Transverse colon (tissue), 4 donors: ENCODE measurements at places on chromosomes 12 and 14. TPM values are rescaled to one million over a fixed set of nuclear protein-coding genes. Genes with fewer than 3 reads are reported as not detected.

EFS gene
- total RNA-seq = 0.60 TPM

TRIM9 gene
- 21.3 TPM for total RNA-seq

KRT8 gene
- total RNA-seq = 2,064 TPM

PLEKHG7 gene
- 2.5 TPM for total RNA-seq

RFX4 gene
- total RNA-seq = not detected

LRRC10 gene
- total RNA-seq = not detected

- DNase-seq = no peak
These were observed 2.9 kb downstream of the HEBP1 start for GRCh38 chr12:12997156-12997555.

DNA sequence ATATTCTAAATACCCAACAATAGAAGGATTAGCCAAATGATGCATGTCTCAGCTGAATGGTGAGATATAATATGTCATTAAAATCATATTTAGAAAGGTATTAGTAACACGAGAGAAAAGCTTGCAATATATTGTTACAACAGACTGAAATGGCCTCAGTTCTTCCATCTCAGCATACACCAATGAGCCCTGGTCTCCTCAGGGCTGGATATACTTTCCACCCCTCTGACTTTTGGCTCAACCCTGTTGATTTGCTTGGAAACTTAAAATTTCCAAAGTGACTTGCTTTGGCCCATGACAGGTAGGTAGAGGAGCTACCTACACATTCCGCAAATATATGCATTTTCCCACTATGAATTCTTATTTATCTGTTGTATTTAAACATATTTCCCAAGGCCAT is 908.1 kb upstream of the TMEM132C start:
- DNase-seq = no peak

DNA sequence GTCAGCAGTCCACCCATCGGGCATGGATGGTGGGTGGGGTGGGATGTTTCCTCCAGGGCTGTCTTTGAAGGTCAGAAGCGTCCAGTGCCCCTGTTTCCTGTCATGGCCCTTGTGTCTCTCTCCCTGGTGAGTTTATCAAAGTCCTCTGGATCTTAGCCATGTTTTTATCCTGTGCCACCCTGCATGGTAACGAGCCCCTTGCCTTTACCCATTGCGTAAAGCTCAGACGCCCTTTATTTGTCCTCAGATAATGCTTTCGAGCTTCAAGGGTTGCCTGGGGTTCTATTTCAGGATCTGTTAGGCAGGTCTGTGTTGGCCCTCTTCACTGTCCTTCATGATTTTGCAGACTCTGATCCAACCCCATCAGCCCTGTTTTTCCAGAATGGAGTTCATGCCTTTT is 172.9 kb downstream of the TSPAN9 start:
- no peak for DNase-seq

- DNase-seq = no peak
These were observed 62.3 kb upstream of the PTCSC3 start for GRCh38 chr14:36238666-36239363.

DNA sequence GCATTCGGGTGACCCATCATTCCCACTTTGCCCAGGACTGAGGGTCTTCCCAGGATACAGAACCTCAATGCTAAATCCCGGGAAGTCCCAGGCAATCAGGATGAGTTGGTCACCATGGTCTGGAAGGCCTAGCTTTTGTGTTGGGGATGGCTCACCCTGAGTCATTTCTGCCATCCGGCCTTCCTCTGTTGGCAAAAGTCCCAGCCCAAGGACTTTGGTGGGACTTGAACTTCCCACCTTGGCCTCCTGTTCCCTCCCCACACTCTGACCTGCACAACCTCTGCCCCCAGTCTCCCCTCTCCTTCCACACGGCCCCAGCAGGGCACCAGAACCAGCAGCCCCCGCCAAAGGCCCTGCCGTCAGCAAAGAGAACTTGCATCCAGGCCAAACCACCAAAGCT is 24.6 kb upstream of the NCOR2 start:
- no peak for DNase-seq

- no peak for DNase-seq
These were observed 1080.3 kb downstream of the GALC start for GRCh38 chr14:86912709-86913108.

DNA sequence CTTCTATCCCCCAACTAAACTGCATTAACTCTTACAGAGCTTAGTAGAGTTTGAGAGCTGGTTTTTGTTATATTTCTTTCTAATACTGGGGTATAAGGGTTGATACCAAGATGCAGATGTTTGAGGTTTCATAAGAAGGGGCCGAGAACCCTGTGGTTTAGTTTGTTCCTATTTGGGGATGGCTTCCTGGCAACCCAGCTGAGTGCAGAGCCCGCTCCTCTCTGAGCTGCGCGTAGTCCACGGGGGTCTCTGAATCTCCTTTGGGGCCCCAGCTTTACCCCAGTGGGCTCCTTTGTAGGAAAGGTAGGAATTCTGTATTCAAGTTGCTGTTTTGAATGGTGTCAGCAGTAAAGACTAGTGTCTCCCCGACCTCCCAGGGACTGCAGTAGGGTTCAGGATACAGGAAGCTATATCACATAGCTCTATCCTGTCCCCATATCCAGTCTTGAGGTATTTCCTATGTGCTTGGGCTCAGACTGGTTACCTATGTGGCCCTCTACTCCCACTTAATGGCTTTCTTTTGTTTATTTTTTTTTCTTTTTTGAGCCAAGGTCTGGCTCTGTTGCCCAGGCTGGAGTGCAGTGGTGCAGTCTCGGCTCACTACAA is 25.4 kb downstream of the PLXNC1 start:
- peak; percentile 31 for DNase-seq

GRCh38 chr12:80941916-80942315 is 4.2 kb upstream of the LIN7A start:
- DNase-seq = no peak

DNA sequence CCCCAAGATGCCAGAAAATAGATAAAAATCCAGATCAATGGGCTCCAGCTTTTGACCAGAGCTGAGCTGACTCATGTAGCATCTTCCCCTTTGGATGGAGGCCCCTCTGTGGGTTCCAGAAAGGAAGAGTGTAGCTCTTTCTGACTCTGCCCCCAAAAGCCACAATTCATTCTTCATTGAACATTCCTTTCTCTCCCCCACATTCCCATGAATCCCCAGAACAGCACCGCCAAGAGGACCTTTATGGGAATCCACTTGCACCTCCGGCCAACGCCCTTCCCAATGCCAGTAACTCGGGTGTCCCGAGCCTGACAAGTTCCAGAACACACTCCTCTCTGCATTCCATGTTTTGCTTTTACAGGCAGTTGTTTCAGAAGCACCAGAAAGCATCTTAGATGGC is 210.6 kb upstream of the DIO3 start:
- DNase-seq = no peak

GRCh38 chr14:67416085-67416484 is 4.1 kb upstream of the PLEK2 start:
- DNase-seq = no peak

- DNase-seq = no peak
These were observed 37.7 kb downstream of the FOXN4 start for GRCh38 chr12:109271418-109271817.
